GM20000 (cell line): ENCODE measurements at places on chromosomes 11 and 22.

GRCh38 chr11:60145677-60146076 is 37.2 kb downstream of the MS4A6A start:
- DNase-seq, result no peak

- no peak for DNase-seq
Measured at GRCh38 chr11:33697997-33698396, 2.6 kb downstream of the C11orf91 start.

GRCh38 chr11:74084796-74085541 is 76.1 kb upstream of the UCP3 start:
- no peak for DNase-seq

DNA sequence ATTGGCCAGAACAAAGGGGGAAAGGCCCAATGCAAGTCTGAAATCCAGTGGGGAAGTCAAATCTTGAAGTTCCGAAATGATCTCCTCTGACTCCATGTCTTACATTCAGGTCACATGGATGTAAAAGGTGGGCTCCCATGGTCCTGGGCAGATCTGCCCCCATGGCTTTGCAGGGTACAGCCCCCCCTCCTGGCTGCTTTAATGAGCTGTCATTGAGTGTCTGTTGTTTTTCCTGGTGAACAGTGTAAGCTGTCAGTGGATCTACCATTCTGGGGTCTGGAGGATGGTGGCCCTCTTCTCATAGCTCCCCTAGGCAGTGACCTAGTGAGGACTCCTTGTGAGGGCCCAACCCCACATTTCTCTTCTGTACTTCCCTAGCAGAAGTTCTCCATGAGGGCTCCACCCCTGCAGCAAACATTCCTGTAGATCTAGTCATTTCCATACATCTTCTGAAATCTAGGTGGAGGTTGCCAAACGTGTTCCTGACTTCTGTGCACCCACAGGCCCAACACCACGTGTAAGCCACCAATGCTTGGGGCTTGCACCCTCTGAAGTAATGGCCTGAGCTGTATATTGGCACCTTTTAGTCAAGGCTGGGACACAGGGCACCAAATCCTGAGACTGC is 9.3 kb downstream of the CARD18 start:
- no peak for DNase-seq

DNA sequence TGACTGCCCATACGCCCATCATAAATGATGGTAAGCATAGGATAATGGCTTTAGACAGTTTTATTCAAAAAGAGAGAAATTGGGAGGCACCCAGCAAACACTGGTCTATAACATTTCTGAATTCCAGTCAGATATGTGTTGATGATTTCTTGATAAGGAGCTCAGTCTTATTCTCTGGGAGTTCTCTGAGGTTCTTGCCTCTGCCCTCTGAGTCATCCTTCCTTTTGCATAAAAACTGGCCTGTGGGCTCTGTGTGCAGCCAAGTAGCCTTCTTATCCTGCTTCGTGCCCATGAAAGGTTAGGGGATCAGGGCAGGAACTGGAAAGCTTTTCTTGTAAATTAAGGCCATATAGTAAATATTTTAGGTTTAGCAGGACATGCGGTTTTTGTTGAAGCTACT is 48.9 kb downstream of the FAR1 start:
- DNase-seq, result no peak

- DNase-seq, result no peak
Measured at GRCh38 chr11:15816260-15816871, 540.0 kb downstream of the SOX6 start.
